ENCODE measurements at places on chromosomes 5 and 9.

DNA sequence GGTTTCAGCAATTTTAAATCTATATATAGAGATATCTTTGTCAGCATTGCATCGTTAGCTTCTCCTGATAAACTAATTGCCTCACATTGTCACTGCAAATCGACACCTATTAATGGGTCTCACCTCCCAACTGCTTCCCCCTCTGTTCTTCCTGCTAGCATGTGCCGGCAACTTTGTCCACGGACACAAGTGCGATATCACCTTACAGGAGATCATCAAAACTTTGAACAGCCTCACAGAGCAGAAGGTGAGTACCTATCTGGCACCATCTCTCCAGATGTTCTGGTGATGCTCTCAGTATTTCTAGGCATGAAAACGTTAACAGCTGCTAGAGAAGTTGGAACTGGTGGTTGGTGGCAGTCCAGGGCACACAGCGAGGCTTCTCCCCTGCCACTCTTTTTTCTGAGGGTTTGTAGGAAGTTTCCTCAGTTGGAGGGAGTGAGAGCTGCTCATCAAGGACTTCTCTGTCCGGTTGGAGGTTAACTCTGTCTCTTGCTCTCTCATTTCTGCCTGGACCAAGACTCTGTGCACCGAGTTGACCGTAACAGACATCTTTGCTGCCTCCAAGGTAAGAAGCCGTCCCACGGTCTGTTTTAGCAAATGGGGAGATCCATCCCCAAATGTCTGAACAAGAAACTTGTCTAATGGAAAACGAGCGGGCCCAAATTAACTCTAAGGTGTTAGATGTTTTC lies at the start of gene IL4:
Gene IL4 (plus strand): TSS at position 51 of the 692 bp plus-strand sequence. CDS start 62 bp downstream, at position 113.
- DNase-seq, result no peak

GRCh38 chr9:15696979-15697378 lies 144.1 kb downstream of the CCDC171 start:
- DNase-seq, result no peak

GRCh38 chr5:32851559-32852173 lies 140.5 kb downstream of the NPR3 start:
- DNase-seq, result no peak

- no peak for DNase-seq
Measured at GRCh38 chr9:72322259-72322658, 42.7 kb downstream of the ZFAND5 start.

DNA sequence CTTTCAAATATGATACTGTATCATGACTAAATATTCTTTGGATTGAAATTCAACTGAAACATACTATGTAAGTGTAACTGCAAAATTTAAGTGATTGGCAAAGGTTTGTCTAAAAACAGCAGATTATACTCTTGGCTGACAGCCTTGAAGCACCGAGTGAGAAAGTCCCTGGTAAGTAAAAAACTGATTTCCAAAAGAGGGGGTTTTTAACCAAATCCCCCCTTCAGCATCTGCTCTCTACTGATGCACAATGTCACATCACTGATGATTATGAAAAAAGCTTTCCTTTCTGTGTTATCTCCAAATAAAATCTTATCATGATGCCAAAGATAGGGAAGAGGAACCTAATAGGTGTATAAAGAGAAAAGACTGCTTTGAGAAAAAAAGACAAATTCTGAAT lies 141.0 kb downstream of the MEF2C start:
- DNase-seq, result no peak

DNA sequence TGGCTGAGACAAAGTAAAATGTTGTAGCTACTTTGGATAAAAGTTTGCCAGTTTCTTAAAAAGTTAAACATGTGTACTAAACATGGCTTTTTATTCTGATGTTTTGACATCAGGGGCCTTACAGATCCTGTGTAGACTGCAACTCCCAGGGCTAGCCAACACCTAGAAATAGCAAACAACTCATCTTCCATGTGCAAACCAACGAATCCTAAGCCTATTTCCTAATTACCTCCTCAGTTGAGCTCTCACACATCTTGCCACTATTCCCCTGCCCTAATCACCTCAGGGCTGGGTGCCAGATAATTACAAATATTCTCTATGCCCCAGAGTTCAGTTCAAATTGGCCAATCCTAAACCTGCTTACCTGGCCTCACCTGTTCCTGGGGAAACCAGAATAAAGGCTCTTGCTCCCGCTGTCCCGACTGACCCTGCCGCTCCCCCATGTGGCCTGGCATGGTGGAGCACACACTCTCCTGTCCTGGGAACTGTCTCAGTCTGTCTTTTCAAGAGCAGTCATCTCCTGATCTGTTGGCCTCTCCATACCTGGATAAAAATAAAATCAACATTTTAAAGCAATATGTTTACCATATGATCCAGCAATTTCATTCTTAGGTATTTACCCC lies 37.1 kb upstream of the FAM169A start:
- DNase-seq, result no peak

DNA sequence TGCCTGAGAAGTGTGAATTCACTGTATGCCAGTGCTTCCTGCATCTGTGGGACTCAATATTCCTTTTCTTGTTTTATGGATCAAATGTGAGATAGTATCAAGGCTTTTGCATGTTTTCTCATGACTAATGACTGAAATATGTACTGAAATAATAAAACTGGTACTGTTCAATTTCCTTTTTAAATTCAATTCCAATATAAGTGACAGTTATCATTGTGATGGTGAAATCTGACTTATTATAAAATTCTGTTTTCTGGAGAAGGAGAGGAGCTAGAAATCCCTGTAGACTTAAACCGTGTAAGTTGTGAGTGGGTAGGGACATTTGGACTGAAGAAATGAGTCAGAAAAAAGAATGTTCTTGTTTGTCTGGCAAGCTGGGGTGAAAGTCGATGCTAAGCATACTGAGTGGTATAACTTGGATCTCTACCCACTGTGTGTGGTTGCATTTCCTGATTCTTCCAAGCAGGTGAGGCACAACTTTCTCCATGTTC lies 245.2 kb downstream of the EFNA5 start:
- DNase-seq, result no peak

- no peak for DNase-seq
Measured at GRCh38 chr5:127184851-127185250, 105.7 kb upstream of the MEGF10 start.

GRCh38 chr9:119905724-119906123 lies 536.5 kb upstream of the BRINP1 start:
- no peak for DNase-seq

DNA sequence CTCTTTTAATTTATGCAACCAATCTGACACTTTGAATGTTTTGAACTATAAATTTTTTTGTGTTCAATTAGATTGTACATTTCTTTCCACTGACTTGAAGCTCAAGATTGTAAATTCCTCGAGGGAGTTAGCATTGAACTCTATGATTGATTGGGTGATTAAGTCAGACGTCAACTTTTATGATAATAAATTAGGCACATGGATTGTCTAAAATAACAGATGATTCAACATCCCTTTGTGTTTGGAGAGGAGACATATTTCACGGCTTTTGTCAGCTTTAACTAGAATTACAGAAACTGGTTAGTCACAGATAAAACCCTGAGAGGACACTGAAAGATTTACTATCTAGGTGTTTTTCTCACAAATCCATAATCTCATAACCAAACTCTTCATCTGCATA lies 32.7 kb upstream of the TXNDC8 start:
- DNase-seq, result no peak

GRCh38 chr9:83435301-83435700 lies 102.9 kb downstream of the FRMD3 start:
- DNase-seq, result no peak

DNA sequence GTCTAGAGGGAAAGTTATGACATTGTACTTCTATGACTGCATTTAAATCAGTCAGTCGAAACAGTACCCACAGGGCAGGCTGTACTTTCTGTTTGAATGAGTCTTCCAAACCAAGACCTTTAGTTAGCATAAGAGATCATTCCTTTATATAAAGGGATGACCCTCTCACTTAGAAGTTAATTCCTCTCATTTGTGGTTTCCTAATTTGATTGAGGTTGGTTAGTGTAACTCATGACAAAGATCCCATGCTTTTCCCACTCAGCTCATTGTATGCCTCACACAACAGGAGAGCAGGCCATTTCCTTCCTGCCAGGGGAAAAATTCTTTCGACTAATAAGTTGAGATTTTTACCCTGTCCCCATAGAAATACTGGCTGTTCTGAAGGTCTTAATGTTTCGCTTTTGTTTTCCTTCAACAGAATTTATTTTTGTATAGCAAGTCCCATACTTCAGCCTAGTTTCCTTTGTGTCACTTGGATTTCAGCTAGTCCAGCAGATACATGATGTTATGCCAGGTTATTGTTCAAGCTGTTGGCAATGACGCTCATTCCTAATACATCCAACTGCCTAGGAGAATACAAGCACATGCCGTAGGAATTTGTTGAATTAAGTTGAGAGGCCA lies 500.7 kb downstream of the SPATA31D1 start:
- DNase-seq, result no peak

DNA sequence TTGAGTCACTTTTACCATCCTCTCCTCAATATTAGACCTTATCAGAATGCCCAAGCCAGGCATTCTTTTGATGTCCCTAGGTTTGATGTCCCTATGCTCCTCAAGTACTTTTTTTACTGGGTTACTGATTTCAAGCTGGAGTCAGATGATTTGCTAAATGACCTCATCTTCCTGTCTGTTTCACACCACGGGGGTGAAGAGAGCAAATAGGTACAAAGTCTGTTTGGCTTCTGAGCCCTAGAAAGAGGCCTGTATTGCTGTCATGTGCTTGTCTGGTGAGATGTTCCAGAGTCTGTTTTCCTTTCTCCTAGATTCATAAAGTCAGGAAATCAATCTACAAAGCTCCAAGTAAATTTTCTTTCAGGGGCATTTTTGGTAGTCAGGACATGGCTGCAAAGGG lies 12.7 kb upstream of the DAB2 start:
- DNase-seq, result no peak

GRCh38 chr5:105754056-105754455 lies 1916.7 kb downstream of the EFNA5 start:
- DNase-seq, result no peak

DNA sequence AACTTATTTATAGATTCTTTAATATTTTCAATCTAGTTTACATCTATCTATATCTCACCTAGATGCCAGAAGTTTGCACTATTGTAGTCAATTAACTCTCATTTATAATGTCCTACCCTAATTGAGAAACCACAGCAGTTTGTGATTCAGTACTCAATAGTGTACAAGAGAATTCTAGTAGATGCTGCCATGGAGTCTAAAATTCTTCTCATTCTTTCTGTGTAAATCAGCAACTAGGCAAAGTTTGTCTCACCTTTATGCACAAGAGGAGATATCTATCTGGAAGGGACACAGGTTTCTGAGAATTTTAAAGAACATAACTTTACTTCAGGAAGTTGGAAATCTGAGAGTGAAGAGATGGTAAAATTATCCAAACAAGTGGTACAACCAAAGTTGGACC lies 173.0 kb upstream of the FBXL7 start:
- no peak for DNase-seq

GRCh38 chr5:10355071-10355889 lies 1.8 kb downstream of the MARCHF6 start:
- DNase-seq, result no peak

DNA sequence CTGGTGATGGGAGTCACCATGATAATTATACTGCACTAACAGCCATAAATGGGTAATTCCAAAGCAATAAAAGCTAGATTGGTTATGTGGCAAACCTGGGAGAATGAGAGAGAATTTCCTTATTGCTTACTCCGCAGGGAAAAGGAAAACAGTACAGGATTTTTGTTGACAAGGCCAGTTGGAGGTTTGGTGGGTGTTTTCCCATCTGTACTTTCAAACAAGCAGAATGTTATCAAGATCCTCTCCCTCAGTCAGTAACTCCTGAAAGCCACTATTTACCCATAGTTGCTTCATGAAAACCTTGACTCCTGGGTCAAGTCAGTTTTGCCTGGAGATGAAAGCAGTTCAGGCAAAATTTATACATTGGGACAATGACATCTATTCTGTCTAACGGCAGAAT lies 26.4 kb downstream of the IL9 start:
- no peak for DNase-seq

DNA sequence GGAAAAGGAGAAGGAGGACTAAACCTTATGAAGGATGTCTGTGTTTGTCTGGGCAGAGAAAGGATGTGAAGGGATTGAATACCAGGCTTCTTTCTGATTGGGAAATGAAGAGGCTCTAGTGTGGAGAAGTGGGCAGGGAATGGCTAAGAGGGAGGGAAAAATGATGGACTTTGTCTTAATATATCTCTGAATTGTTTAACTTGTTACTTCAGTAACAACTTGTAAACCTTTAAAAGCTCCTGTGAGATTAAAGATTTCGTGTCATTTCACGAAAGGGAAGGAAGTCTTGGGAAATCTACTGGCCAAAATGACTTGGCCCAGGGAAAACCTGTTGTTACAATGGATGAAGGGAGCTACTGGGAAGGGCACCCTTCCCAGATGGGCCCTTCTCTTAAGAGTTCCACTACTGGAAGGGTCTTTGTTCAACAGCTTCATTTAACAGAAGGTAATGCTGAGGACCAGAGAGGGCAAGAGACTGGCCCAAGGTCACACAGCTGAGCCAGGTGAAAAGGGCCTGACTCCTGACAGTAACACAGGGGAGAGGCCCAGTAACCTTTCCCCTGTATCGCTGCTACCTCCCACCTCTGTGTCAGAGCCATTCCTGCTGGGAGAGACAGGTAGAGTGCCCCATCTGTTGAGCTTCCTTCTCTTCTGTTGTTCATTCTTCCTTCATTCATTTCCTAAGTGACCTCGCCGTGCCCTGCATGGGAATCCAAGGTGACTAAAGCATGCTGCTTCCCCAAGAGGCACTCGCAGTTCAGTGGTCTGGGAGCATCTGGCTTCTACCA lies 5.1 kb upstream of the TCOF1 start:
- DNase-seq, result no peak

DNA sequence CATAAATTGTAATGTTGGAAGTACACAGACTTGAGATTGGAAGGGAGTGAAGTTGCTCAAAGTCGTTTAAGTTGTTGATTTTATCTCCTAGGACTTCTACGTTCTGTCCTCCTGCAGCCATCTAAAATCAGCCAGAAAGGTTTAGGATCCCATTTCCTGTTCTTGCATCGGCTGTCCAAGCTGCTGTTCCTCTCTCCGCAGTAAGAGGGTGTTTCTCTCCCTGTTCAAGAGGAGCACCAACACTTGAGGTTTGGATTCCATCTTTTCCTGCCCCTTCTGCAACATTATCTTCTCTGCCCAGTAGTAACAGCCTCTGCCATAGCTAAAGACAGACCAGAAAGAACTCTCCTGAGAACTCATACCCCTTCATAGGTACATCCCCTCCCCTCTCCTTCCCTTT lies 373.4 kb downstream of the GADD45G start:
- no peak for DNase-seq

GRCh38 chr9:25602400-25603044 lies 75.7 kb downstream of the TUSC1 start:
- no peak for DNase-seq

- DNase-seq, result no peak
Measured at GRCh38 chr5:124927735-124928134, 181.3 kb upstream of the ZNF608 start.

DNA sequence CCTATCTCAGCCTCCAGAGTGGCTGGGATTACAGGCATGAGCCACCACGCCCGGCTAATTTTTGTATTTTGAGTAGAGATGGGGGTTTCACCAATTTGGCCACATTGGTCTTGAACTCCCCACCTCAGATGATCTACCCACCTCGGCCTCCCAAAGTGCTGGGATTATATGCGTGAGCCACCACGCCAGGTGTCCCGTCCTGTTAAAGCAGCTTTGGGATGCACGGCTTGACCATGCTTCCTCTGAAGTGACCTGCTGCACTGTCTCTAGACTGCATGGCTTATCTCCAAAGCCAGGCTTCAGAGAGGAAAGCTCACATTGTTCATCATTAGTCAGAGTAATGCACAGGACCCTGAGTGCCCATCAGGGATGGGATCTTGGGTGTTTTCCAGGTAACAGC lies 45.4 kb downstream of the SEMA4D start:
- DNase-seq, result no peak
